Activated naive CD4-positive, alpha-beta T cell treated with Interleukin-2 at 50 U/mL for 16 hours (primary cell): ENCODE measurements at places on chromosomes 7 and 10.

GRCh38 chr7:95327356-95327755, 3.0 kb upstream of the PON1 start:
- DNase-seq: no peak

GRCh38 chr10:484925-485661, 204.4 kb downstream of the DIP2C start:
- DNase-seq: peak; percentile 20

GRCh38 chr10:101649525-101650085, 45.4 kb downstream of the FBXW4 start:
- no peak for DNase-seq

DNA sequence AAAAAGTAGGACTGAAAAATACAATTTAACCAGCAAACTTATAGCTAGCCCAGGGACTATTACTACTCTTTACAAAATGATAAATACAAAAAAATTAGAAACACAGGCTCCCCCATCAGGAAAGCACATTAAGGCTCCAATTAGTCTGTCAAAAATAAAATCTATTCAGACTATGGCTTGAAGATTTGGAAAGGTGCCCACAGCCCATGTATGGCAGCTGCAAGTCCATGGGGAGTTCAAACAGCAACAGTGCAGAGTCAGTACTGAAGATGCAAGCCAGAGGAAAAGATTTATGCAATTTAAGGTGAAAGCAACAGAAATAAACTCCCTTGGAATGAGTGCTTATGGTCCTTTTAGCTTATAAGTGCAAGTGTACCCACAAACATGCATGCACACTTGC, 29.7 kb downstream of the IMMP2L start:
- DNase-seq: no peak

- no peak for DNase-seq
These were observed 663.5 kb downstream of the SORCS1 start for GRCh38 chr10:106500925-106501525.

DNA sequence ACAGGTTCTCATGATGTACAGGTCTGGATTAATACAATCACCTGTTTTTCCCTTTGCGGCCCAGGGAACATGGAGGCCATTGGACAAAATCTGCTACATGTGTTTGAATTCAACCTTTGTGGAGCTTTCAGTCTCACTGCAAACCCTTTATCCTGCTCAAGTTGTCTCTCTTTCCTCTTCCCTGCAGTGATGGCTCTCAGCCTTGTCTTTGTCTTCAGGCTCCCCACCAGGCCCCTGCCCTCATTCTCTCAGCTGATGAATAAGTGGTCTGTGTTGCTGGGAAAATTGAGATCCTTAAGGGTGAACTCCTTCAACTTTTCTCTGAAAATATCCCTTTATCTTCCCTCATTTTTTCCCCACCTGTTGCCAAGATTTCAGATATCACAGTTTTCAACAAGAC, 791.2 kb downstream of the GRID1 start:
- no peak for DNase-seq

DNA sequence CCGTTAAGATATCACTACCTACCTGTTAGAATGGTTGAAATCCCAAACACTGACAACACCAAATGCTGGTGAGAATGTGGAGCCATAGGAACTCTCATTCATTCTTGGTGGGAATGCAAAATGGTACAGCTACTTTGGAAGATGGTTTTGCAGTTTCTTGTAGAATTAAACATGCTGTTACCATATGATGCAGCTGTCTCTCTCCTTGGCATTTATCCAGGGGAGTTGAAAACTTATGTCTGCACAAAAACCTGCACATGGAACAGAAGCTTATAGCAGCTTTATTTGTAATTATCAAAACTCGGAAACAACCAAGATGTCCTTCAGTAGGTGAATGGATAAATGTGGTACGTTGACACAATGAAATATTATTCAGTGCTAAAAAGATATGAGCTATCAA, 199.5 kb downstream of the BICC1 start:
- DNase-seq: no peak

DNA sequence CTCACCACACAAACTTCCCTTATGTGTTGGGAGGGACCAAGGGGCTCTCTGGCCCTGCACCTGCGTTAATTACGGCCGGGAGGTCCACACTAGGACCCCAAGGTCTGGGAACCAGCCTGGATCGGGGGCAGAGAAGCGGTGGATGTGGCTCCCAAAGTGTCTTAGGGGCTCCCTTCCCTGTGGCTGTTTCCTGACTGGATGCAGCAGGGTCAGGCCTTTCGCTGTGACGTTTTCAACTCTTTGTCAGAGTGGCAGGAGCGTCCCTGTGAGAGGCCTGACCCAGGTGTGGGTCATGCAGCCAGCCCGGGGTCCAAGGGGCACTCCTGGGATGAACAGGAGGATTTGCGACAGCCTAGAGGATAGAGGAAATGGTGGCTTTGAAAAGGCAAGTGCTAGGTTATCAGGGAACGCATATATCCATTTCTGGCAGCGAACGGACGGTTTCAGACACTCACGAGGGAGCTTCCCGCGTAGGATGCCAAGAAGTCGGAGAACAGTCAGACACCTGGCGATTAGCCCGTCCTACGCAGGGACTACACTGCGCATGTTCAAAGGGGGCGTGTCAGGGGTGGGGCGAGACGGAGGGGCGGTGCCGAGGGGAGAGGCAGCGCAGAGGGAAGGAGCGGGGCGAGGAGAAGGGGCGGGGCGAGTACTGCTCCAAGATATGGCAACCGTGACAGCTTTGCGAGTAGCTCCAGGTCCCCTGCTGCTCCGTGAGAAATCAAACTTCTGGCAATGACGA, 46.2 kb upstream of the ZNF716 start:
- no peak for DNase-seq

- DNase-seq: no peak
These were observed 473.9 kb downstream of the AUTS2 start for GRCh38 chr7:70072220-70072619.

DNA sequence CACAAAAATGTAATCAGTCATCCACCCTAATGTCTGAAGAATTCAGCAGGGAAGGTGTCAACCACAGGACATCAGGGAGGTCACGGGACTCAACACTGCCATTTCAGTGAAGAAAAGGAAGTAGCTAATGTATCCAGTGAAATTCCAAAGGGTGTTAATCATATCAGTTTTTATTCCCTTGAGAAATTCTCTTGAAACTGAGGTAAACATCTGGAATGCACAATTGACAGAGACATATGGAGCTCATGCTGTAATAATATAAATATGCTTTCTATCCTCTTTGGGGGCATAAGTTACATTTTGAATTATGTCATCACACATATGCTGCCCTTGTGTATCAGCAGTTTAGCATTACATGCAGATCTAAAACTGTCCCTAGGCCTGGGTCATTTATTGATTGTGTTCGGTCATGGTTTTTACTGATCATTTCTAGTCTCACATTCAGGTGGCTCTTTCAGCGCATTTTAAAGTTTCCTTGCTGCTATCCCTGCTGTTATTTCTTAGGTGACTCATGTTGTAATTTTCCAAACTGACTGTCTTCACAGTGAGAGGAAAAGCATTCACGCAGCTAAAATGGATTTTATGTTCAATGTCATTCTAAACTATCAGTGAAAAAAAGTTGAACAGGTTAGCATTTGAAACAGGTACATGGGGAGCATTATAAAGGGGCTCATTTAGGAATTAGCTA, 273.9 kb downstream of the TSPAN12 start:
- DNase-seq: no peak

DNA sequence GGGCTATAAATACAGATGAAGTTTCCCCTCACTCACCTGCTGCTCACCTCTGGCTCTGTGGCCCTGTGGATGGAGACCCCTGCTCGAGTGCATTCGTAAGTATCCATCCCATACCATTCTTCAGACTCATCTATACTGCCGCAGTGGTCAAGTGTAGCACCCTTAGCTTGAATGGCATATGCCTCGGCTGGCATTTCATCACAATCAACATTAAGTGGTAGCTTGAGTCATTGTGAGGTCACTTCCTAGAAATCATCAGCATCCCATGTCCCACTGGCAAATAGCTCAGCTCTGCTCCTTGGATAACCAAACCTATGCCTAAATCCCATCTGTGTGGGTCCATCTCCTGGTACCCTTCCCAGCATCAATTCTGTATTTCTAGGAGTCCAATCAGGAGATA, 38.2 kb downstream of the MDH2 start:
- no peak for DNase-seq

GRCh38 chr7:94364816-94365215, 29.9 kb upstream of the COL1A2 start:
- no peak for DNase-seq

DNA sequence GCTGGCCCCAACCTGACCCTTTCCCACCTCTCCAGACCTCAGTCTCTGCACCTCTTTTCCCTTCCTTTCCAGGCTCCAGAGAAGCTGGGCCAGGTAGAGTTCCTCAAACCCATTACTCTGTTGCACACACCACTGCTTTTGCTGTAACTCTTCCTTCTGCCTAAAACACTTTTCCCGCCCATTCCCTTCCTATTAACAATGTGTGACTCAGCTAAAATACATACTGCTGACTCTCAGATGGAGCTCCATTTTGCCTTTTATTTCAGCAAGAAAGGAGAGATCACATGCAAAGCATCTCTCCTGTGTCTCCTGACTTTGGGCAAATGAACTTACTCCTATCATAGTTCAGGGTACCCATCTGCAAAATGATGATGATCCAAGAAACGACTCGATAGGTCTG, 201.0 kb downstream of the CALN1 start:
- DNase-seq: no peak

DNA sequence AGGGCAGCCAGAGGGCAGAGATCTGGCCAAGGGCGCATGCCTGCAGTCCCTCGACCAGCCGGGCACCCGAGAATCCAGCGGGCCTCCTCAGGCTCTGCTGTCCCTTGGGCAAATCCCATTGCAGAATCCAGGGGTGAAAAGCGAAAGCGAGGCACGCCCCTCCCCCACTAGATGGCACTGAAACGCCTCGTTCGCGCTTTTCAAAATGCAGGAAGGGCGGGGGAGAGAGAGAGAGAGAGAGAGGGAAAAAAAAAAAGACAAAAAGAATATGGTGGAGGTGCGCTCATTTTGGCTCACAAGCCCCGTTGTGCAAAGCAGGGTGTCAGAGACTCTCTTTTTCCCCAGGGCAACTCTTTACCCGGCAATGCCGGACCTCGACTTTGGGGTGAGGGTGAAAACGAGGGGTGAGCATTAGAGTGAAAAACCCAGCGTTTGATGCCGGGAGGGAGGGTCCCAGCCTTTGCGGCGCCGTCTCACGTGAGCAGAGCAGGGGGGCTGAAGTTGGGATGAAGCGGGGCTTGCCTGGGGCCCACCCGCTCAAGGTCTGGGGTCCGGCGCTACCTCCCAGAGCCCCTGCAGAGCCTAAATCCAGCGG, 2.5 kb upstream of the TMEM178B start:
- DNase-seq: peak; percentile 43

GRCh38 chr7:134948736-134949135, 37.6 kb upstream of the AGBL3 start:
- DNase-seq: no peak

DNA sequence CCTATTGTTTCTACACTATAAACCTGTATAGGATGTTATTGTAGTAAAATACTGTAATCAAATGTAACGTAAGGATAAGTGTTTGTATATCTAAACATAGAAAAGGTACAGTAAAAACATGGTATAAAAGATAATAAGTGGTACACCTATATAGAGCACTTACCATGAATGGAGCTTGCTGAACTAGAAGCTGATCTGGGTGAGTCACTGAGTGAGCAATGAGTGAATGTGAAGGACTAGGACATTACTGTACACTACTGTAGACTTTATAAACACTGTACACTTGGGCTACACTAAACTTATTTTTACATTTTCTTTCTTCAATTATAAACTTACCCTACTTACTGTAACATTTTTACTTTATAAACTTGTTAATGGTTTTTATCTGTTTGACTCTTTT, 732.9 kb upstream of the LRRN3 start:
- DNase-seq: no peak
